Endothelial cell of umbilical vein (primary cell): ENCODE measurements at places on chromosomes 13 and 19. TPM values are rescaled to one million over a fixed set of nuclear protein-coding genes. Genes with fewer than 3 reads are reported as not detected.

GRCh38 chr13:91544723-91545122 lies 146.3 kb downstream of the GPC5 start:
- no peak for DNase-seq

Gene FOXA3
- polyA plus RNA-seq = 0.06 TPM in 2 replicates

Gene USE1
- 27.6 and 29.8 TPM in 2 replicates for polyA plus RNA-seq

- DNase-seq = no peak
Measured at GRCh38 chr13:114021464-114022308, 47.8 kb upstream of the C13orf46 start.

DNA sequence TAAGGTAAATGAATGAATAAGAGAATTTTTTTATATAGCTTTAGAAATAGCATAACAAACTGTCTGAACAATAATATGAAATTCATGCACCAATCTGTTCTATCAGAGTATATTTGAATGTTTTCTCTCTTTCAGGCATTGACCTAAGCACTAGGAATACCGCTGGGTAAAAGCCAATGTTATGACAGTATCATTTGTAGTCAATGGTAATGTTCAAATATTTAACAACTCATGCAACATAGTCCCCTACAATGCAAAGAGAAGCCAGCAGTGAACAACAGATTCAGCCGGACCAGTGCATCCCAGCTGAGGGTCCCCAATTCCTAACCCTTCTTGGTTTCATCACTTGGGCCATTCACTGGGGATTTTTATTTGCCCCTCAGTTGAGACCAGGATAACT lies 52.6 kb upstream of the MYCBP2 start:
- DNase-seq = no peak

GRCh38 chr19:40139533-40140287 lies 49.0 kb upstream of the ZNF780A start:
- DNase-seq = peak; percentile 50

Gene ZNF534
- polyA plus RNA-seq = not detected in 2 replicates

DNA sequence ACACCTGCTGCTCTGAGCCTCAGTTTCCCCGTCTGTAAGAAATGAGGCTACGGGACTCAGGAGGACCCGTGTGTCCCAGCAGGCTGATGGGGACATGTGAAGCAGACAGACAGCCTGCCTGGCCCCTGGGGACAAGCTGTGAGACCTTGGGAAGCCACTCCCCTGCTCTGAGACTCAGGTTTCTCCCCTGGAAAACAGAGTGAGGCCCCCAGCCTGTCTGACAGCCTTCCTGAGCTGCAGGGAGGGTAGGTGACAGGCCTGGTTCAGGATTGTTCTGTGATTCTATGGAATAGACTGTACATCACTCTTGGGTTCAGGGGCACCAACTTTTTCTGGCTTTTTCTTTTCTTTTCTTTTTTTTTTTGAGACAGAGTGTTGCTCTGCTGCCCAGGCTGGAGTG lies 2.9 kb upstream of the NTF4 start:
- no peak for DNase-seq

GRCh38 chr19:24099829-24100228 lies 12.8 kb downstream of the ZNF254 start:
- DNase-seq = no peak

- no peak for DNase-seq
Measured at GRCh38 chr13:29877456-29878078, 27.1 kb upstream of the UBL3 start.

Gene LRRC4B
- polyA plus RNA-seq = 0.08 and 0.10 TPM in 2 replicates

Gene KCNRG
- 1.2 and 1.3 TPM in 2 replicates for polyA plus RNA-seq

DNA sequence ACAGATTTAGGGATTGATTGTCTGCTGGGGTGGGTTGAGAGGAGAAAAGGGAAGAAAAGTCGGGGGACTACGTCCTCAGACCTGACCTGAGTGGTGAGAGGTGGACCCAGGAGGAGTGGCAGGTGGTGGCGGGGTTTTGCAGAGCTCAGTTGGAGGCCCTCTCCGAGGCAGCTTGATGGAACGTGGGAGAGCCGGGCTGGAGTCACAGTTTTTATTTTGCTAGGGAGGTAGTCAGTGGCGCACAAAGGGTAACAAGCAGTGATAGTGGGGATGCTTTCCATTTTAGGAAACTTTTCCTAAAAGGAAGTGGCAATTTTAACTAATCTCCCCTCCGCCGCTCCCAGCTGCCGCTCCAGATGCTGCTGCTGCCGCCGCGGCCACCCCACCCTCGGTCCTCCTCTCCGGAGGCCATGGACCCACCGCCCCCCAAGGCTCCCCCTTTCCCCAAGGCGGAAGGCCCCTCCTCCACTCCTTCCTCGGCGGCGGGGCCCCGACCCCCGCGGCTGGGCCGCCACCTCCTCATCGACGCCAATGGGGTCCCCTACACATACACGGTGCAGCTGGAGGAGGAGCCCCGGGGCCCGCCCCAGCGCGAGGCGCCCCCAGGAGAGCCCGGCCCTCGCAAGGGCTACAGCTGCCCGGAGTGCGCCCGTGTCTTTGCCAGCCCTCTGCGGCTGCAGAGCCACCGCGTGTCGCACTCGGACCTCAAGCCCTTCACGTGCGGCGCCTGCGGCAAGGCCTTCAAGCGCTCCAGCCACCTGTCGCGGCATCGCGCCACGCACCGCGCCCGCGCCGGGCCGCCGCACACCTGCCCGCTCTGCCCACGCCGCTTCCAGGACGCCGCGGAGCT lies 1.1 kb upstream of the ZNF581 start:
- no peak for DNase-seq

DNA sequence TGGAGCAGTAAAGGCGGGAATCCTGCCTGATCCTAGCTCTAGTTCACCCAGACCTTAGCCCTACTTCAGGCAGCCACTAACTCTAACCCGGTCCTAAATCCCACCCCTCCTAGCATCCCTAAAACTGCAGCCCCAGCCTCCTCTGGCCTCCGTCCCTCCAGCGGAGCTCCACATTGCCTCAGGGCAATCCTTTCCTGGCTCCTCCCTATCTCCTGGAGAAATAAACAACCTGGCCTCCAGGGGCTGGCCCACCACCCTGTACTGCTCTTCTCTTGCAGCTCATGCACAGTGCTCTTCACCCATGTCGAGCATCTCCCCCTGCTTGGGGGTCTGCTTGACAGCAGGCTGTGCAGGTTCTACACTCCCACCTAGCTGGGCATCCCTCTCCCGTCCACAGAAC lies 6.7 kb downstream of the POU2F2 start:
- DNase-seq = no peak

DNA sequence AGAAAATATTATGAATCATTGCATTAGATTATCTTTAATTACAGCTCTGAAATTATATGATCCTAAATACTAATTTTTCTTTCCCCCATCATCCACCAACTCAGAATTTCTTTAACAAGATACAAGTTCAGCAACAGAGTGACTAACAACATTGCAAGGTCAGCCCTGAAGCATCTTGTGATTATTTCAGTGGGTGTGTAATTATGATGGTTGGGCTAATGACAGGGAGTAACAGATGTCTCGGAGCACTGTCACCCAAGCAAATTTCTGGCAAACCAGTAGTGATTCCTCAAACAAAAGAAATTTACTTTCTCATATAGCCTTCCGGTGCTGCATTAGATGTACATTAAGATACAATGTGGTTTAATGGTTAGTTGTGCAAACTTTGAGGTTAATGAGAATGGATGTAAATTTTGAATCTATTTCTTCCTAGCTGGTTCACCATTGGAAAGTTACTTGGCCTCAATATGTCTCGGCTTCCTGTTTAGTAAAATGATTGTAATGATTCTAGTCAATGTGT lies 238.9 kb downstream of the ITGBL1 start:
- DNase-seq = no peak

GRCh38 chr19:31597616-31598015 lies 248.4 kb upstream of the TSHZ3 start:
- no peak for DNase-seq

DNA sequence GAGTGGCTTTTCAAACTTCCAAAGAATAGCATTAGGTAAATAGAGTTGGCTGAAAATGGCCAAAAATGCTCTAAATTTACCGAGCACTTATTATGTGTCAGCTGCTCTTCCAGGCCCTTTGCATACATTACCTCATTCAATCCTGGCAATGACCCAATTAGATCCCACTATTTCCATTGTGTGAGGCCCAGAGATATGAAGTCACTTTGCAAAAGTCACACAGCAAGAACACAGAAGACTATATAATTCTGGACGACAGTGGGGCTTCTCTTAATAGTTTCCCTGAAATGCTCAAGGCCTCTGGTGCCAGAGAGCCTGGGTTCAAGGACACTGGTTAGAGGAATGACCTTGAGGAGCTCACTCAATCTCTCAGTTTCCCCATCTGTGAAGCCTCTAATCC lies 146.8 kb downstream of the IER2 start:
- no peak for DNase-seq

DNA sequence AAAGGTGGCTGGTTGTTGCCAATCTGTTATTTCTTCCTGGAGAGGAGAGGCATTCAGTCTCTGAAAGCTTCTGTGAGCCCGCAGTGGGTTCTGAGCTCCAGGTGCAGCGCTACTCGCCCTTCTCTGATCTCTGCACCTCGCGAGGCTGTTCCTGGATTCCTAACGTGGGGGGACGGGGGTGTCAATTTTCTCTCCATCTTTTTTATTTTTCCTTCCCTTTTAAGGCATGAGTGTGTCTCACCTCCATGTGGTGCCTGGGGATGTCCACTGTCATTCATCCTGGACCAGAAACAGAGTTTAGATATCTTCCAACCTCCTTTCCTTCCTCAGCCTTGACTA lies 626 bp downstream of the ZNF233 start:
- DNase-seq = no peak

DNA sequence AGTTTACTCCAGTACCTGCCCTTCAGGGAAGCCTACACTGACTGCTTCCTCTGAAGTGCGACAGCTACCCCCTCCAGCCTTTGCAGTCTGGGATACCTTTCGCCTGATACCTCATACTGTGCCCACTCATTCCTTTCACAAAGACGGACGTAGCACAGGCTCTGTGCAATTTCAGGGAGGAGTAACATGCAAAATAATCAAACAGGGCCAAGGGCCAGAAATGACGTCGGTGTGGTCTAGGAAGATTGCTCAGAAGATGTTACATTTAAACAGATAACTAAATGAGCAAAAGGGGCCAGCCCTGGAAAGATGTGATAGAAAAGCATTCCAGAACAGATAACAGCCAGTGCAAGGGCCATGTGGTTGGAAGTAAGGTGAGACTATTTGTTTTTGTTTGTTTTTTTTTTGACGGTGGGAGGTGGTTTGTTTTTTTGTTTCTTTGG lies 6.6 kb upstream of the DDX39A start:
- no peak for DNase-seq

DNA sequence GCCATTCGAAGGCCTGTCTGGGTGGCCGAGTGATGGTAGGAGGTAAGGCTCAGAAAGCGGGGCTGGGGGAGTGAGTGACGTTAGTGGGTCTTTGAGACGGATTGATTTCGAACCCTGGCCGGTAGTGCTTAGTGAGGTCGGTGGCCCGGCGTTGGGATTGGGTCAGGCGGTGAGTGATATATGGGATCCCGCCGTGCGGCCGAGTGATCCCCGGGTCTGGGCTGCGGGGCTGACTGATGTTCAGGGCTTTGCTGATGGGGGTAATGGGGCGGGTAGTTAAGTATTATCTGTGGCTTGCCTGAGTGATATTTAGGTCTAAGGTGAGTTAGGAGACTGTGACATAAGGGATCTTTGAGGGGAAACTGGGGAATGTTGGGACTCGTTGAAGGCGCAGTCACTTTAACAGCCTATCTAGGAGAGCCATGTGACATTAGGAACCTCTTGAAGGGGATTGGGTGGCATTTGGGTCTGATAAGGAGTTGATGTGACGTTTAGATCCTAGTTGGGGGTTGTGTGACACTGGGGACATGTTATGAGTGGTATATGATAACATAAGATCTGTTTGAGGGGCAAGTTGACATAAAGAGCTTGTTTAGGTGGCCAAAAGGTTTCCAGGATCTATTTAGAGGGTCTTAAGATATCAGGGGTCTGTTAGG lies 543 bp downstream of the PSMC4 start:
- peak; percentile 8 for DNase-seq

- peak; percentile 43 for DNase-seq
Measured at GRCh38 chr13:110874508-110874960, 40.3 kb downstream of the ANKRD10 start.

Gene LILRB4
- not detected in 2 replicates for polyA plus RNA-seq

- no peak for DNase-seq
Measured at GRCh38 chr19:33348301-33349010, 25.1 kb upstream of the CEBPG start.

DNA sequence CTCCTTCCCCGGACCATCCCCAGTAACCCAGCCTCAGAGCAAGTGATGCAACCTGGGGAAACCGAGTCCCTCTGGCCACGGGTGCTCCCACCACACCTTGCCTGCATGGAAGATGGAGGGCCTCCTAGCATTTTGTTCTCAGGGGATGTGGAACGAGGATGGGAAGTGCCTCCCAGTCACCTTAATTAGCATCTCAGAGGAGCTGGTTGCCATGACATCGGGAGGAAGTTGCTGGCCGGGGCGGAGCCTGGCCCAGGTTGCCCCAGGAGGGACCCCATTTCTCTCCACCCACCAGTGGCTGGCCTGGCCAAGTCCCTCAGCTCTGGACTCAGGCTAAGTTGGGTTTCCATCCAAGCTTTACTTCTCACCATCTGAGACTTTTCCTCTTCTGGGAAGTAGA lies 24.1 kb upstream of the PTPRS start:
- DNase-seq = no peak

Gene ZDHHC20
- polyA plus RNA-seq = 18.0 and 22.1 TPM in 2 replicates

Gene ATP4A
- not detected in 2 replicates for polyA plus RNA-seq

- DNase-seq = no peak
Measured at GRCh38 chr13:39909634-39910033, 254.2 kb downstream of the COG6 start.

GRCh38 chr19:49343123-49343522 lies 7.9 kb downstream of the CD37 start:
- DNase-seq = no peak

DNA sequence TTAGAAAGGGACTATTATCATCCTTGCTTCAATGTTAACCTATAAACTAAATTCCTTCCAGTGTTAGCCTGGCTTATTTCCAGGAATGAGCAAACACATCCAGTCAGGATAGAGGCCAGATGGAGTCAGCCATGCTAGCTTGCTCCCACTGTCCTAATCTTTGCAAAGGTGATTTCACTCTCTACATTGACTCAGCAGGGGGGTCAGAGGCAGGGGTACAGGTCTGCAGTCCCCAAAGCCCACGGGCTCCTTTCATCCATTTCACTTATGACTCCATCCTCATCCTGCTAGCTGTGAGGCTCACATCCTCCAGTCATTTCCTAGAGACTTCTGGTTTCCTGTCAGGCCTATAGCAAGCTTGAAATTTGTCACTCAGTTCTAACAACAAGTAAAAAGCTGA lies 63.4 kb upstream of the CEACAM8 start:
- DNase-seq = no peak

Gene ZNF569
- polyA plus RNA-seq = 0.86 and 1.0 TPM in 2 replicates

DNA sequence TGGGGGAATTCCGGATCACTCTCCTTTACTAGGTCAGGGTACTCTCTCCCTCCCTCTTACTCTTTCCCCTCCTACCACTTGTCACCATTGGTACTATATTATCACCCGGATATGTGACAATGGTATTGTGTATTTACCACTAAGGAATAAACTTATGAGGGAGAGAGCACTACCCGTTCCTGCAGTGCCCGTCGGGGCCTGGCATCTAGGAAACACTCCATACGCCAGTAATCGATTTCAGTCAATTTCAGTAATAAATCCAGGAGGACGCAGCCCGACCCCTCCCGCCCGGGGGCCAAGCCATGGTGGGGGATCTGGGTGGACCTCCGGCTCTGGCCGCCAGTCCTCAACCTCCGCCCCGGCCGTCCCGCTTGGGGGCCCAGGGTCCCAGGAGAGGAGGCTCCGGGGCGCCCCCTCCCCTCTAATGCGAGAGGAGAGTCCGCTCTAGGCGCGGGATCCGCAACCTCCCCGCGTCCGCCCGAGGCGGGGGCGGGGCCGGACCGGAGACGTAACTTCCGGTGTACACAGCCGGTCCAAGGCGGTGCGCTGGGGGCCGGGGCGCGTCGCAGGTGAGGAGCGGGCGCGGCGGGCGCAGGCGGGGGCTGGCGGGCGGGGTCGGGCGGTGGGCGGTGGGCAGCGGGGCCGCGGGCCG lies at the start of gene GARRE1:
Gene GARRE1 (plus strand): TSS at position 509 of the 652 bp plus-strand sequence. CDS start 45,920 bp downstream, outside the sequence.
- peak; percentile 60 for DNase-seq

Gene DMAC2
- polyA plus RNA-seq = 124 and 137 TPM in 2 replicates

Gene ZNF813
- polyA plus RNA-seq = 0.37 and 0.47 TPM in 2 replicates
